ENCODE measurements at places on chromosomes 11 and 22. TPM values are rescaled to one million over a fixed set of nuclear protein-coding genes. Genes with fewer than 3 reads are reported as not detected.

Gene PRR33
- total RNA-seq, result not detected

Gene IGLL1
- total RNA-seq, result not detected

Gene PKNOX2
- total RNA-seq, result 2.8 TPM

Gene NLRP14
- 0.12 TPM for total RNA-seq

Gene CARD10
- total RNA-seq, result 3.5 TPM

Gene B4GALNT4
- total RNA-seq, result not detected

Gene CLMP
- 42.7 TPM for total RNA-seq

Gene SYTL2
- 57.0 TPM for total RNA-seq

Gene KRTAP5-1
- total RNA-seq, result not detected

Gene MMP20
- not detected for total RNA-seq

Gene NAALAD2
- total RNA-seq, result 0.59 TPM

Gene GUCD1
- total RNA-seq, result 69.4 TPM

Gene BAIAP2L2
- total RNA-seq, result 9.7 TPM

Gene CLTCL1
- total RNA-seq, result 2.8 TPM

Gene CECR2
- total RNA-seq, result 0.12 TPM

Gene MTMR2
- 42.7 TPM for total RNA-seq

Gene KRTAP5-7
- not detected for total RNA-seq

Gene FAT3
- 1.3 TPM for total RNA-seq

Gene EIF4ENIF1
- total RNA-seq, result 59.4 TPM

Gene PRG3
- not detected for total RNA-seq

Gene APOBEC3B
- total RNA-seq, result 19.6 TPM

Gene BDNF
- total RNA-seq, result 4.9 TPM

Gene SAA1
- not detected for total RNA-seq

Gene C11orf87
- total RNA-seq, result not detected

Gene STX3
- total RNA-seq, result 32.0 TPM

Gene MUC2
- total RNA-seq, result not detected

Gene NXPE1
- not detected for total RNA-seq

All from RPMI7951 (cell line).